ENCODE measurements at places on chromosomes 6 and 20.

DNA sequence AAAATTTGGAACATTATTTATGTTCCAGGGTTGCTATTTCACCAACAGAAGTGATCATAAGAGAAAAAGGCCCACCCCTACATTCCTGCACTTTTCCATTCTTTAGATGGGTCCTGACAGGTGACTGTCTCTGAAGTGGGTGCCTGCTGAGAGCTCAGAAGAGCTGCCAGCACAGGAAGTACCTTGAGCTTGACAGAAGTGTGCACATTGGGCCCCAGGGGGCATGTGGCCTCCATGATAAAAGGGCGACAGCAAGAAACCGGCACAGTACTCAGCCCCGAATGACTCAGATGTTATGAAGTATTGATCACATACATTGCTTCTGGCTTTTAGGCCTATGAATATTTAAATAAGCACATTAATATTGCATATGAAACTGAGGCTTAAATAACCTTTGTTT lies 150.4 kb downstream of the PCSK2 start:
- DNase-seq = no peak

GRCh38 chr6:71537717-71538116 lies 249.1 kb downstream of the OGFRL1 start:
- DNase-seq = no peak

DNA sequence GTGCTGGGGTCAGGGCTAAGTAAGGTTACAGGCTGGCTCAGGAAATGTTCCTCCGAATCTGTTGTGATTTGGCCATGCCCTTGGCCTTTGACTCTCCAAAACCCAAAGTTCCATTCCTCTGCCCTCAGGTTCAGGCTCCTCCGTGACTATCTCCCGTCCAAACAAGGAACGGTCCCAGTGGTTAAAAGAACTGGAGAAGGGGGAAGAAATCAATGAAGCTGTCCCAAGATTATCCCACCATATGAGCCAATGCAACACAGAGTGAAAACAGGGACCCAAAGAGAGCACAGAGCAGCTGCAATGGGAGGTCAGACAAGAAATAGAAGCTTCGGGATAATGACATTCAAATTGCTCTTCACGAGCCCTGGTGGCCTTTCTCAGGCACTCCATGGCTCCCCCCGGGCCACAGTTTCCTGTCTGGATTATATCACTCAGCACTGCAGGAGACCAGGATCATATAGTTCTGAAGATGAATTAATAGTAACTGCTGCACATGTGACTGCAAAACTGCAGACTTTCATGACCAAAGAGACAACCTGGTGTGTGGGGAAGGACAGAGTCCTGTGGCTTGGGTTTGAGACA lies 211.3 kb downstream of the ZNF217 start:
- no peak for DNase-seq

- DNase-seq = no peak
Measured at GRCh38 chr6:52603000-52603795, 26.3 kb upstream of the TRAM2 start.

GRCh38 chr6:117072781-117073180 lies 192.6 kb upstream of the VGLL2 start:
- no peak for DNase-seq

GRCh38 chr6:73782911-73783310 lies 86.9 kb downstream of the CD109 start:
- DNase-seq = no peak

GRCh38 chr20:40980106-40980827 lies 48.4 kb upstream of the TOP1 start:
- DNase-seq = no peak
